ENCODE measurements at places on chromosomes 7 and 10.

- DNase-seq: peak; percentile 82
These were observed 101.1 kb upstream of the ABCB5 start for GRCh38 chr7:20514364-20514763.

DNA sequence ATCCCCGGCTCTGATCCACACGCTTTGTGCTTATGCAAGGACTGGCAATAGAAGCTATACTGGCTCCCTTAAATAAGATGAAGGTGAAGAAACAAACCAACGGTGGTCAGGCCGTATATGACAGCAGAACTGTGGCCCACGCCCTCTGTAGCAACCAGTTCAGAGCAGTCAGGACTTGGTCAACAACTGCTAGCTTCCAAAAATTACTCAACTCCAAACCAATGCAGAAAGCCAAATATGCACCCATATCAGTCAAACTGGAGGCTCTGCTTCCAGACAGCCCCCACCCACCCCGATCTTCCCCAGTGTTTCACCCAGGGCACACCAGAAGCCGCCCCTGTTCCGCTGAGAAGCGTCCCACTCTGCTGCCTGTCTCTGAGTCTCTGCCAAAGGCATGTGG is 222.3 kb upstream of the MGMT start:
- no peak for DNase-seq

- no peak for DNase-seq
These were observed 109.0 kb downstream of the ST7 start for GRCh38 chr7:117062300-117062699.

- DNase-seq: no peak
These were observed 12.4 kb downstream of the DUSP5 start for GRCh38 chr10:110510086-110510485.

GRCh38 chr10:58508316-58508715 is 4.4 kb upstream of the BICC1 start:
- DNase-seq: no peak

DNA sequence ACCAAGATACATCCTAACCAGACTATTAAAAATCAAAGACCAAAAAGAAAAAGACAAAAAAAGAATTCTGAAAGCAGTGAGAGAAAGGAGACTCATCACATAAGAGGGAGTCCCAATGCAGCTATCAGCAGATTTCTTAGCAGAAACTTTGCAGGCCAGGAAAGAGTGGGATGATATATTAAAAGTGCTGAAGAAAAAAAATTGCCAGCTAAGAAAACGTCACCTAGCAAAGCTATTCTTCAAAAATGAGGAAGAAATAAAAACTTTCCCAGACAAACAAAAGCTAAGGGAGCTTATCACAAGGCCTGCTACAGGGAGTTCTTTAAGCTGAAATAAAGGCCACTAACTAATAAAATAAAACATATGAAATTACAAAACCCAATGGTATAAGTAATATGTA is 40.5 kb upstream of the CDK6 start:
- DNase-seq: no peak

- no peak for DNase-seq
These were observed 45.5 kb upstream of the C10orf71 start for GRCh38 chr10:49253340-49253906.

- no peak for DNase-seq
These were observed 44.2 kb downstream of the ZNF438 start for GRCh38 chr10:30987463-30987862.

- no peak for DNase-seq
These were observed 47.1 kb downstream of the PAPSS2 start for GRCh38 chr10:87706731-87707130.

GRCh38 chr10:94218493-94219183 is 144.1 kb downstream of the NOC3L start:
- no peak for DNase-seq

DNA sequence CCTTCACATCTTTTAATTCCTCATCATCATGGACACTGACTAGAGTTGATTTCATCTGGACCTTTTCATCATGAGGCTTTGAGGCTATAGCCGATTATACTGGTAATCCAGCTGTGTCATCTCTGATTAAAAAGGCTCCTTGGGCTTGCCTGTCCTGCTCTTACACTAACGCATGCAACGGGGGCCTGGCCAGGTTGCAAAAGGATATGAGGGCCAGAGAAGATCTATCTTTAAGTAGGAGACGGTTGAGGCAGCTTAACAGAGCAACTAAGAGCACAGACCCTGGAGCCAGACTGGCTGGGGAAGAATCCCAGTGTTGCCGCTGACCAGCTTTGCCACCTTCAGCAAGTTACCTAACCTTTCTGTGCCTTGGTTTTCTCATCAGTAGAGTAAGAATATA is 211.5 kb downstream of the PTEN start:
- DNase-seq: no peak
